Stomach (tissue), 19 donors: ENCODE measurements at places on chromosomes 2 and 18. TPM values are rescaled to one million over a fixed set of nuclear protein-coding genes. Genes with fewer than 3 reads are reported as not detected.

DNA sequence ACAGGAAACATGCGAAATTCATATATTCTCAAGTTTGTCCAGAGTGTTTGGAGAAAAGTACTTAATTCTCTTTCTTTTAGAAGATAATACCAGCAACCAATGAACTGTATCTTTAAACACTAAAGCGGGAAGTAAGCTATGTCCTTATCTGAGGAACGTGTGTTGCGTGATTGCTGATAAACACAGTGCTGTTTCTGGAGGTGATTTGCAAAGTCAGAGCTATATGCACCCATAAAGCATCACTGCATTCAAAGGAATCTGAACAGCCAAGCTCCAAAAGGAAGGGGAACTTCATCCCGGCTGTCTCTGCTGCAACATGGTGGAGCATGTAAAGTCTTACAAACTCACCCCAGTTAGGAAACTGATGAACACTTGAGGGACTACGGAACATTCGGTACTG is 271.7 kb upstream of the FN1 start:
- peak; percentile 53 for DNase-seq

- no peak for DNase-seq
Observed at GRCh38 chr18:28804512-28805202, 627.7 kb upstream of the CDH2 start.

GRCh38 chr18:49031511-49032188 is 80.9 kb upstream of the SMAD7 start:
- peak; percentile 39 for DNase-seq

- DNase-seq: peak; percentile 72
Observed at GRCh38 chr18:5417342-5417741, 121.8 kb upstream of the ZBTB14 start.

DNA sequence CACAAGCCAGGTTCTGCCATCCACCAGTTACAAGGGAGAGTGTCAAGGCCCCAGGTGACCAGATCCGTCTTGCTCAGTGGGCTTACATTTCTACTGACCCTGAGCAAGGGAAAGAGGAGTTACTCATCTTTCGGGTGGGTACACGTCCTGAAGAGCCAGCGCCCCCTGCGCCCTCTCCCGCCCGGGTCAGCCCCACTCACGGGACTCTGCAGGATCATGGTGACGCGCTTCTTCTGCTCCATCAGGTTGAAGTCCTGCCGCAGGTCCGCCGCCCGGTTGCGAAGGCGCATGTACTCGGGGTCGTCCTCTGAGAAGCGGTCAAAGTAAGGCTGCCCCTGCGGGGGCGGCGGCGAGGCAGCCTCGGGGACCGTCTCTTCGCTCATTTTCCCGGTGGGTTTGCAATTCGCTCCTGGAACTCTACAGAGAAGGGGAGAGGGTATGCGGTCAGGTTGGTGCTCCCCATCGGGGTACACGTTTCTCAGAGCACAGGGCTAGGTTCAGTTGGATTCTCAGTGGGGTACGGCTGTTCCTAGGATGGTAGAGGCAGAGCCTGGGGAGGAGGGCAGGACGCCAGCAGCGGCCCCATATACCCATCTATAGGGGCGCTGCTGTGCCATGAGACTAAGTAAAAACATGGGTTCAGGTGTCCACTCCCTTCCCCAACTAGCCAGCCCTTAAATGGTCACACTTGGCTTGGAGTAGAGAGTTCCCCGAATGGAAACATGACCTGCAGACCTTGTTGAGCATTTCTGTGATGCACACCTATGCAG is 61.8 kb downstream of the ADD2 start:
- DNase-seq: no peak

- DNase-seq: no peak
Observed at GRCh38 chr2:105753380-105753779, 8.7 kb downstream of the NCK2 start.

GRCh38 chr2:169661265-169661664 is 32.9 kb downstream of the CFAP210 start:
- no peak for DNase-seq

DNA sequence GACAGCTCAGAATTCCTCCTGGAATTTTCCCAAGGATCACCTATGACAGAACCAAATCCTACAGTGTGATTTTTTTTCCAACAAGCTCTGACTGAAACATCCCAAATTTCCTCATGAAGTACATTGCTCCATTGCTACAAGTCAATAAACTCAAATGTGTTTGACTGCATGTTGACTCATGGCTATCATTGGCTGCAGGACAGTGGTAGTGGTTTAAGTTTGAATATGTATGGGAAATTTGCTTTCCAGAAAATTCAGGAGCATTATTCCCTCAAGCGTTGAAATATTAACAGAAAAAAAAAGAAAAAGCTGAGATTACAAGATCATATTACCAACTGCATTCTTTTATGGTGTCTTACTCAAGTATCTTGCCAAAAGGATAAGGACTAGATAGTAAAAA is 402.8 kb upstream of the DSEL start:
- DNase-seq: no peak

GRCh38 chr2:232997749-232998665 is 15.0 kb downstream of the NGEF start:
- no peak for DNase-seq

DNA sequence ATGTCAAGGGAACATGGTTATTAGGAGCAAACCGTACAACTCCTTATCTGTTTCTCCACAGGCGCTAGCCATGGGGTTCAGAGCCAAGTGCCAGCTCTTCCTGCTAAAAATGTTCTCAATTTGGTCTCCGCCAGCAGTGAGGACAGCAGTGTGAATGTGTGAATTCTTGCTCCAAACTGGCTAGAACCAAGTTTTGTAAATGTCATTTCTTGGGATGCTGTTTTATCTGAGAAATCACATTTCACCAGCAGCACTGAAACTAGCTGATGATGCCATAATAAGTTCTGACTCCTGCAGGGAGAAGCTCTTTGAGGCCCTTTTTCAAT is 140.6 kb upstream of the LGALSL start:
- no peak for DNase-seq

- peak; percentile 53 for DNase-seq
Observed at GRCh38 chr2:215931256-215931903, 82.0 kb downstream of the MREG start.

GRCh38 chr2:4404363-4404762 is 701.0 kb downstream of the DCDC2C start:
- no peak for DNase-seq

GRCh38 chr18:72089432-72089831 is 454.7 kb downstream of the CBLN2 start:
- no peak for DNase-seq

GRCh38 chr2:113755835-113756354 is 547 bp downstream of the SLC35F5 start:
- no peak for DNase-seq

GRCh38 chr2:28274911-28275685 is 117.6 kb upstream of the FOSL2 start:
- DNase-seq: peak; percentile 60

GRCh38 chr2:162017233-162017632 is 56.8 kb downstream of the DPP4 start:
- DNase-seq: no peak

DNA sequence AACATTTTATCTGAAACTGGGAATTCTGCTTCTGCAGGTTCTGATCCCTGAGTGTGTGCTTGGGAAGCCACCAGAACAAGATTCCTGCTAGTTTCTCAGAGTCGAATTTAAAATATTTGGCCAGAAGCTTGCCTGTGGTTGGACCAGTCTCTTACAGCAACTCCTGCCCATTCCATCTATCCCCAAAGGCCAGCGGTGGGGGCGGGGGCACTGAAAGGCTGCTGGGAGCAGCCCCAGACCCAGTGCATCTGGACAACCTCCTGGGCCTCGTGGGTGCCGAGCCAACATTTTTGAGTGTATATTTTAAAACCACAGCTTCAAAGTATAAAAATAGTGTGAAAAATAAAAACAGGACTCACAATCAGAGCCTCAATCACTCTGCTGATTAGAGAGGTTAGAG is 38.6 kb upstream of the ZFP36L2 start:
- DNase-seq: no peak

- no peak for DNase-seq
Observed at GRCh38 chr18:29154196-29154757, 977.3 kb upstream of the CDH2 start.

GRCh38 chr2:180225118-180225517 is 218.0 kb upstream of the CWC22 start:
- DNase-seq: no peak

GRCh38 chr2:49753344-49753985 is 599.1 kb upstream of the FSHR start:
- no peak for DNase-seq

DNA sequence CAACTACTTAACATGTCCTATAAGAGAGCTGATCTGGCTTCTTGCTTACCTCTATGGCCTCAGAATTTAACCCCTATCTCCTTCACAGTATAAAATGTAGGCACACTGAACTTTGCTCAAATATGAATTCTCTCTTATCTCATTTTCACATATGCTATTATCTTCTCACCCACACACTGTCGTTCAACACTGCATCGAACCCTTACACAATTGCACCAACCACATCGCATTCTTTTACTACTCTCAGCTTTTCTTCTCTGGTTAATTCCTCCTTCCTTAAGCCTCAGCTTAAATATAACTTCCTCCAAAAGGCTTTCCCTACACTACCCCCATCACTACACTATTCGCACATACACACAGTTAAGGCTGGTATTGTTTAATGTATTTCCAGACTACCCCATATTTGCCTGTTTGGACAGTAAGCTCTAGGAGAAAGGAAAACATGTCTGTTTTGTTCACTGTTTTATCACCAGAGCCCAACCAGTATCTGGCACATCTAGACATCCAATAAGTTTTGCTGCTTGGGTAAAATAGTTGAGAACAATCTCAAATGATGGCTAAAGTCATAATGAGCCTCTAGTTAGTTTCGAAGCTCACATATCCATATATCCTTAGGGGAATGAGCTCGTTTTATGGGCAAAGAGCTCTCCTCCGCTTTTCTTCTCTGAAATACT is 47.7 kb downstream of the HIBCH start:
- no peak for DNase-seq

DNA sequence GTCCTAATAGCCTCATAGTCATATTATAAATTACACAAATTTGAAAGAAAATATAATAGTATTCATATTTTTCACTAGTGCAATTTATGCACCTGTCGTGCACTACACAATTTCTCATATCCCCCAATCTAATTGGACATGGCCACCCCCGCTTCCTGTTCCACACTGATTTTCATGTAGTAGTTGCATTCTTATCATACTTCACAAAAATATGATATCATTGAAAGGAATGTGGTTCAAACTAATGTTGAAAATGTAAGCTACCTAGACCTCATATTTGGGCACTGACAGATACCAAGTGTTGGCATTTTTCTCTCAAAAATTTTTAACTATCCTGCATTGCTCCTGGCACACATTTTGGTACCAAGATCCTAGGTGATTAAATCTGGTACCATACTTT is 985.5 kb upstream of the POU3F3 start:
- no peak for DNase-seq

DNA sequence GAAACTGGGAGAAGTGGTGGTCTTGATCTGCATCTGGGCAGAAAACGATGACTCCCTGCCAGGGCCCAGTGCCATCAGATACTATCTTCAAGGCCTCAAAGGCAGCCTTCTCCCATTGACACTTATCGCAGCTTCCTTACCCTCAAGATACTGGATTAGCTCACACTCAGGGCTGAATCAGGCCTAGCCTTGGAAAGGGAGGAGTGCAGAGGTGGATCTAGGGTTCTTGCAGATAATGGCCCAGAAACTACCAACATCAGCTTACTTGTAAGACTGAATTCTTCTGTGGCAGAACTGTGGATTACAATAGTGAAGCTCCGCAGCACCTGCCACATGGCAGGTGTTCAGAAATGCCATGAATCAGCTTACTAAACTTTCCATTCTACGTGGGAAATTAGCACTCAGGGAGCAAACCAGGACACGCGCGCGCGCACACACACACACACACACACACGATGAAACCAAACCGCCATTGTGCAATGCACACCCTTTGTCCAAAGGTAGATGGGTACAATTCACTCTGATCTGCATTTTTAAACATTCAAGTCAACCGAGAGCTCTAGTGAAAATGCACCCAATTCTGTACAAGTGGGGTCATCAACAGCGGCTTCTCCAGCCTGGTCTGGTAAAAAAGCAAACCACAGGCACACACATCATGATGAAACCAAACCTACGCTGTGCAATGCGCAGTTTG is 26.3 kb upstream of the TMEM182 start:
- DNase-seq: peak; percentile 56

GRCh38 chr2:10810202-10811161 is 2.1 kb downstream of the PDIA6 start:
- peak; percentile 25 for DNase-seq

DNA sequence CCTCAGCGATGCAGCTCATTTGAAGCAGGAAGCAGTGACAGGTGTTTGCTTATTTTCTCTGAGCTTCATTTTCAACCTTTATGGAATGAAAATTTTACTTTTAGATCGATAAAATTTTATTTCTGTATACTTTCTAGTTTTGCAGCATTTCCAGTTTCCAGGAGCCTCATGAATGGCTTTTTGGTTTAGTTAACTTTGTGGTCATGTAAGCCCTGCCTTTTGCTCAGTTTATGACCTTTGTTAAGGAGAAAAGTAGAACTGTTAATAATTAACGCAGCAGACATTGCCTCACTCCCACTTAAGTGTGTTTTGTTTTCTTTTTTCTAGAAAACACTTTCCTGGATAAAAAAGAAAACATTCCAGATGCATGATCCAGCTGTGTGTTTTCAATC is 4.4 kb upstream of the FARP2 start:
- DNase-seq: peak; percentile 75

DNA sequence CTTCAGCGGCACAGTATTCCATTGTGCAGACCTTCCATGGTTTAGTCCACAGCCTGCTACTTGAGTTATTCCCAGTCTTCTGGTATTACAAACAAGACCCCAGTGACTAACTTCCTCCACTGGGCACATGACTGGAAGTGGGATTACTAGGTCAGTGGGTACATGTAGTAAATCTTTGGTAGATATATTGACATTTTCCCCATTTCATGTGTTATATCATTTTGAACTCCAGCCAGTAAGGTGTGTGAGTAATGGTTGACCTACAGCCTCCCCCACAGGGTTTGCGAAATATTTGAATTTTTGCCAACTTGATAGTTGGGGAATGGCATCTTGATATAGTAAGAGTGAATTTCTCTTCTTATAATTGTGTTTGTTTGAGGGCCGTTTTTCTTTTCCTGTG is 58.8 kb downstream of the RNF144A start:
- DNase-seq: no peak

The RAB6D gene
- polyA plus RNA-seq: not detected

The PRKAG3 gene
- not detected for polyA plus RNA-seq

The GLB1L gene
- polyA plus RNA-seq: 2.6 TPM

The SCG2 gene
- 1.2 TPM for polyA plus RNA-seq

The NETO1 gene
- polyA plus RNA-seq: 0.31 TPM

The CD8B2 gene
- polyA plus RNA-seq: not detected

The HNMT gene
- 59.5 TPM for polyA plus RNA-seq

The CYTIP gene
- 5.3 TPM for polyA plus RNA-seq

The GPR148 gene
- polyA plus RNA-seq: not detected

The KCMF1 gene
- polyA plus RNA-seq: 19.0 TPM

The PPP1R1C gene
- polyA plus RNA-seq: 10.4 TPM

The CPS1 gene
- polyA plus RNA-seq: 0.46 TPM

The CSRNP3 gene
- polyA plus RNA-seq: 1.4 TPM

The STPG4 gene
- polyA plus RNA-seq: not detected
